Stimulated activated CD8-positive, alpha-beta memory T cell treated with anti-CD3 and anti-CD28 coated beads, Interleukin-7, amount 100 ng/mL, for 48 hours (primary cell): ENCODE measurements at places on chromosomes 1 and 21.

DNA sequence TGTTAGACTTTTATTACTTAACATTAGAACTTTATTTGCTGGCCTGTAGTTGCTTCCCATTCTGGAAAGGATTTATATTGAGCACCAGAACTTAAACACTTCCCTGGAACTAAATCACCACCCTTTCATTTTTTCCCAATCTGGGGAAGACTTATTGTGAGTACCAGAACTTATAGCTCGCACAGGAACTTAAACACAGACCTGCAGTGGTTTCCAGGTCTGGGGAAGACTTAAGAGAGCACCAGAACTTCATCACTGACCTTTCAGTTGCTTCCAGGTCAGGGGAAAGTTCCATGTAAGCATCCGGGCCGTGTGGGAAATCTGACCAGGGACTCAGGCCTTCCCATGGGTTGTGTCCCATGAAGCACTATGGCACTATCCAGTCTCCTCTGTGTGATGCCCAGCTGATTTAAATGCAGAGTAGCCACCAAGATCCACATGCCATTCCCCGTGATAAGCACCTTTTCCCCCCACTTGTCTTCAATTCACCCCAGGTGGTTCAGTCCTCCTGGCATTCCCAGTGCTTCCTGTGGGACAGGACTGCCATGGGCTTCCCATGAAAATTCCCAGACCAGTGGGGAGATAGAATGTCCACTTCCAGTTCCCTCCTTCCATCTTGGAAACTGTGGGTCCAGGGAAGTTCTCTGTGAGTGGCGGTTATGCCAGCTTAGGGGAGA lies 48.9 kb downstream of the C4BPA start:
- no peak for DNase-seq

GRCh38 chr1:45221716-45222115 lies 15.3 kb upstream of the ZSWIM5 start:
- DNase-seq: no peak

DNA sequence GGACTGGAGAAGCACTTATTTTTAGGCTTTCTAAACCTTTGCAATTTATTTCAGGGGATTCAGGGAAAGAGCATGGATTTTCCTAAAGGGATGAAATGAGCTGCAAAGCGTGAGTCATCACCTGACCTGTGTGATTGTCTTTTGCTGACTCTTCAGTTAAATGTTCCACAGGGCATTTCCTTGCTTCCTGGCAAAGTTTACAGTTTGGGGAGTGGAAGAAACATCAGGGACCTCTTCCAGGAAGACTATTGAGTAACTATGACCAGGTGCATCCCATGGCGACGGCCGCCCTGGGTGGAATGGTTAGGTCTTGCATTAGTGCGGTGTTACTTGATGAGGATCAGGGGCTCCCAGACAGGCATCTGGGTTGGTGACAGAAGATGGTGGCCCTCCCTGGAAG lies 79.5 kb upstream of the SIPA1L2 start:
- DNase-seq: no peak

DNA sequence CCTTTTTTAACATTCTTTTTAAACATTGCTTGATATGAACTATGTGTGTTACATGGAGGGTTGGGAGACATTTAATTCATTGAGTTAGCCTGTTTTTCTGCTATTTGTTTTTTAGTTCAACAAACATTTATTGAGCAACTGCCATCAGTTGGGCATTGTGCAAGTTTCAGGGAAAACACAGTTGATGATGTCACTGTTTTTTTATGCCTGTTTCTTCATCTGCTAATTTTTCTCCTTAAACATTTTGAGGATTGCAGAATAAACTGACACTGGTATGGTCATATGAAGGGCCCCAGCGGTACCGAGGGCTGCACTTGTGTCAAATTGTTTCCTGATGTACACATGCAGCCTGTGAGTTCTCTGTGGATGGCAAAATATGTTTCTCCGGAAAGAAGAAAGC lies 253.0 kb downstream of the FGGY start:
- no peak for DNase-seq

- peak; percentile 56 for DNase-seq
These were observed 25.0 kb upstream of the LAPTM5 start for GRCh38 chr1:30782361-30783255.

DNA sequence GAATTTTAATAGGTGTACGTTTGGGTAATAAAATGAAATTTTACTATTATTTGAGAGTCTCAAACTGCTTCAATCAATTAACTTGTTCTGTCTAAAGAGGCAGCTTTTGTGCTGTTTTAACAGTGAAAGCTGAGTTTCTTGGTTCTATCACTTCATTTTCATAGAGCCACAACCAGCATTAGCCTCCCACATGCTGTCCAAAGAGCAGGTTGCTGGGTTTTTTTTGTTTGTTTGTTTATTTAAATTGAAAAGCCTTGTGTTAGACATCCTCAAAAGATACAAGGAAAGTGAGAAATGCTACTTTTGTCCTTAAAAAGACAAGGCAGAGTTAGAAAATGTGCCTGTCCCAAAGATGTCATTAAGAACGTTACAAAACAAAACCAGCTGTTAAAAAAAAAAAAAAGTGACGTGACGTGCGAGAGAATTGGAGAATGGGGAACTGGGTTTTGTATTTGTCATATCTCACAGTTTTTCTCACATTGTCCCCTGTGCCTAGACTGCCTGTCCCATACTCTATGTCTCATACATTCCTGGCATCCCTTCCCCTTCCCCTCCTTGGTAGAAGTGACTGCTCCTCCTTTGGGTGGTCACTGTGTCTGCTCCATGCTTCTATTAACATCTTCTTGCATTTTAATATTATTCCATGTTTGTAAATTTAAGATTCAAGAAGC lies 63.1 kb upstream of the CD34 start:
- no peak for DNase-seq

DNA sequence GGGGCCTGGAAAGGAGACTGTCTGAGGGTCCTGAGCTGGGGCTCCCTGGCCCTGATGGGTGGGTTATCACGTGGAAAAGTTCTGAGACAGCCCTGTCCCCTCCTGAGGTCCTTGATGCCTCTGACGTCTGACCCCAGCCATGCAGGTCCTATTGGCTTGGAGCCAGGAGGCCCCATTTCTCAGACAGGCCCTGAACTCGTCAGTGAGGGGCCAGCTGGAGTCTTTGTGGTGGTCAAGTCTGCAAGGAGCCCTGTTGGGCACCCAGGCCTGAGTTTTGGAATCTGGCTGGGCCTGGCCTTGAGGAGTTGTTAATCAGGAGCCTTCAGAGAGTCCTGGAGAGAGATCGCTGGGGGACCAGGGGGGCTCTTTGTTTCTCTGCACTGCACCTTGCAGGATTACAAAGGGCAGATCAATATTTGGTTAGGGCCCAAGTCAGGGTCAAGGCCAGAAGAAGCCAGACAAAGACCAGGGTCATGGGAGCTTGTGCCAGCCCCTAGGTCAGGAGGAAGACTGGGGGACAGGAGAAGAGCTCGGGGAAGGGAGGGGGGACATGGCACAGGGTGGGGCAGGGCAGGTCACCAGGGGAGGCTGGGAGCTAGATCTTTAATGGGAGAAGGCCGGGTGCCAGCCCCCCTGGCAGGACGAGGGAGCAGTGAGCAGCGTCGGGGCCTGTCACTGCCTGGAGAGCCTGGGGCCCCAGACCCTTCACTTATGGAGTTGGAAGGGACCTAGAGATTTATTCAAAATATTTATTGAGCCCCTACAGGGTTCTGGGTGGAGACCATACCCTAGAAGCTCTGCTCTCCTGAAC lies 83.2 kb downstream of the PTPRU start:
- DNase-seq: no peak

- no peak for DNase-seq
These were observed 2.1 kb upstream of the PLEKHA6 start for GRCh38 chr1:204361781-204362180.

DNA sequence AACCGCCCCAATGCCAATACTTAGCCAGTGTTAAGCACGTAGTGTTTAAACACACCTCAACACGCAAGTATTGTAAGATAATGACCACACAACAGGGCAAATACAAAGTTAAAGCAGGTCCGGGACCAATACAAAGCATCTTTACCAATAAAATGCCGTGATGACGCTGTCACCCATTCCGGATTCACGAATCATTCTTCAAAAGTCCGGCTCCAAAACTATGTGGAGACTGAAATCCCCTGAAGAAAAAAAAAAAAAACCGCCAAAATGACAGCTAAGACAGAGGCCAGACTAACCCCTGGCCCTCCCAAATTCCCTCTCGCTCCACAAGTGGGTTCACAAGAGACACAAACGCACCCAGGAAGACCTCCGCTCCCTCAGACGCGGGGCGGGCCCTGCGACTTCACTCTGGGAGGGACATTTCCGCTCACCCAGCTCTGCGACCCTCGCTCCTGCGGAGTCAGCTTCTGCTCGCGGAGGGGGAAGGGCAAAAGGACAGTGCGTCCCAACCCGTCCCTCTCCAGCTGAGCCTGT lies 625 bp upstream of the DARS2 start:
- no peak for DNase-seq

- no peak for DNase-seq
These were observed 71.7 kb downstream of the TRIM11 start for GRCh38 chr1:228334954-228335353.

DNA sequence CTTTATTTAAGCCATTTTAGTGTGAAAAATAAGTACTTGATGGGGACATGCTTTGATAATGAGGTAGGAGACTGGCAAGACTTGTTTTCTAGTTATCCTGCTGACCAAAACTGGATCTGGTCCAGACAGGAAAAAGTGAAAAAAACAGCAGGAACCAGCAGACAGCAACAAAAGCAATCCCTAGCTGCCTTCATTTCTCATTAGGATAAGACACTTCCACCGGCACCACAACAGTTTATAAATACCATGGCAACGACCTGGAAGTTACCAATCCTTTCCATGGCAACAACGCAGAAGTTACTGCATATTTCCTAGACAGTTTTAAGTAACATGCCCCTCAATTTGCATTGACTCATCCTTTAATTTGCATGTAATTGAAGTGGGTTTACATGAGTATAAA lies 993.8 kb upstream of the NCAM2 start:
- no peak for DNase-seq

DNA sequence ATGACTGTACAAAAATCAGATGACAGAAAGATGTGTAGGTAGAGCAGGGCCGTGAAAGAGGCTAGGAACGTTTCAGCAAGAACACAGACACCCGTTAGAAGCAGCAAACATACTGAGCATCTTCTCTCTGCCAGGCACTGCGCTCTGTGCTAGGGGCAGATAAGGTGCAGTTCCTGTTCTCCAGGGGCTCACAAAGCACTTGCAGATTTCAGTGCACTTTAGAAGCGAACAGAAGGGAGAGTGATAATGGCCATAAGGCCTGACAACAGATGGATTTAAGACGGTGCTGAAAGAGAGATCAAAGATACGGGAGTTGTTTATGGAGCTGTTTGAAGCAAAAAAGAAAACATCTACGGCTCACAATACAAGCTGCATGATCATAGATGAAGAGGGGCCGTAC lies 200.3 kb upstream of the FOXD3 start:
- DNase-seq: no peak

DNA sequence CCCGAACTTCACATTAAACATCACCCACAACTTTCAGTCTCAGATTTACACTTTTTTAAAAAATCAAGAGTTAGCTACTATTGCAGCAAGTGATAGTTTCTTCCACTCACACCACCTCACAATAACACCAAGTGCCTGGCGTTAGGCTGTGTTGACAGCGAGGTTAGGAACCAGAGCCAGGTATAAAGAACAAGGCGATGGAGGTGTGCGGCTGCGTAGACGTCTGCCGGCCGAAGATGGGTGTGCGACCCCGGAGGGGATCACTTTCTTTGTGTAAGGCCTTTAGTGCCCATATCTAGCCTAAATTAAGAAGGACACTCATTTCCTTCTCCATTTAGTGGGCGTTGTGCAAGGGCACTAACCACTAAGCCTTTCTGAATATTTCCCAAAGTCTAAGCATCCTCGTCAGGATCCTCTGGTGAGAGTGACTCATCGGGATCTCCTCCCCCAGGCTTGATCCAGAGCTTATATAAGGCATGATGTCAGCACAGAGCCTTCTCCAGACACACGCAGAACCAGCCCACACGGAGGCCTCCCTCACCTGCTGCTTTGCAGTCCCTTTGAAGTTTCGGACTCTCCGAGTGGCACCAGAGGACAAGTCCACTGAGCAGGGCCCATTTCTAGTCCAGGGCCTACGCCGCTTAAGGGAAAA lies 11.8 kb downstream of the NHLH2 start:
- no peak for DNase-seq

- no peak for DNase-seq
These were observed 560.5 kb downstream of the KIF26B start for GRCh38 chr1:245715291-245715701.

GRCh38 chr1:201888282-201889089 lies at the start of gene SHISA4:
Gene SHISA4, plus strand, starts transcription at chr1:201888898. Its CDS starts 97 bp downstream, at chr1:201888995.
- no peak for DNase-seq

- no peak for DNase-seq
These were observed 14.8 kb upstream of the GPR88 start for GRCh38 chr1:100523038-100523652.
